ENCODE measurements at places on chromosomes 2 and 18. TPM values are rescaled to one million over a fixed set of nuclear protein-coding genes. Genes with fewer than 3 reads are reported as not detected.

PRSS56 gene
- total RNA-seq = not detected

STPG4 gene
- total RNA-seq = not detected

DLGAP1 gene
- total RNA-seq = 0.05 TPM

MYO1B gene
- total RNA-seq = 30.0 TPM

DNA sequence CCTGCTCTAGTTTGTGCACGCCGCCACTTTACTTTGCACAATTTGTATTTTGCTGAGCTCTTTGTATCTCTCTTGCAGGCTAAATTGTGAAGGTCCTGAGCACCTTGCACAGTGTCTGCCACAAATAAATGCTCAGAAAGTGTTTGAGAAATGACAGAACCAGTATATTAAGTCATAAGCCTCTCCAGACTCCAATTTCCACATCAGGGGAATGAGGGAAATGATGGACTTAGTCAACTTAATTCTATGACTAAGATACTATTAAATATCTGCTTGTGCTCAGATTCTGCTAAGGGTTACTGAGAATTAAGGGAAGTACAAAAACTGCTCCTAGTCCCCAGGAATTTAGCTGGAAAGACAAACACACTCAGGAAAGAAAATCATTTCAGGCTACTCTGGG lies 239.1 kb upstream of the SLC14A2 start:
- DNase-seq = no peak

DNA sequence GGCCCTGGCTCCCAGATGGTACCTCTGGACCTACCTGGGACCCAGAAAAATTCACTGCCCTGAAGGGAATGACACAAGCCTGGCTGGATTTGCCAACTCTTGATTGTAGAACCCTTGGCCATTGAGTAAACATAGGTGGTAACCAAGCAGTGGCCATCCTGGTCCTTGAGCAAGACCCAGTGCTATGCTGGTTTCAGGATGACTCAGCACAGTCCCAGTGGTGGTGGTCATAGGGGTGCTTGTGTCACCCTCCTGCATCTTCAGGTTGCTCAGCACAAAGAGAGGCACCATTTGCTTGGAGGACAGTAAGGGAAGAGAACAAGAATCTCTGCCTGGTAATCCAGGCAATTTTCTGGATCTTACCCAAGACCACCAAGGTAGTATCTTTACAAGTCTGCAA lies 52.9 kb downstream of the UPP2 start:
- DNase-seq = no peak

DNA sequence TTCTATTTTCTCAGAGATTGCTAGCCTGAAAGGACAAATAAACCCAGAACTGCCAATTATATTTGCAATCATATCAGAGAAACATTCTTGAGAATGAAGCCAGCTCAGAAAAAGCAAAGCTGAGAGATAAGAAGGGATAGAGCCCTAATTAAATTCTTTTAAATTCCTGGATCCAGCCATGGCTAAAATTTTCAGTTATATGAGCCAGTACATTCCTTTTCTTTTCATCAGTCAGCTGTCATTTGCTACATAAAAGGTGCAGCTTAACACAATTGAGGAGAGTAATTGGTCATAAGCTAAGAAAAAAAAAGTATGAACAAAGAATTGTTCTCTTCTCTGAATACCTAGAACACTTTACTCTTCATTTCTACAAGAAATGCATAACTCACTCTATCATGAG lies 303.5 kb upstream of the FIGN start:
- no peak for DNase-seq

GRCh38 chr2:216485745-216486144 lies 12.9 kb upstream of the RPL37A start:
- no peak for DNase-seq

- no peak for DNase-seq
These were observed 302.1 kb downstream of the ARHGAP15 start for GRCh38 chr2:143431316-143431715.

All from posterior vena cava (tissue), 2 donors.